ENCODE measurements at places on chromosomes 3 and 15. TPM values are rescaled to one million over a fixed set of nuclear protein-coding genes. Genes with fewer than 3 reads are reported as not detected.

Gene CLRN1
- total RNA-seq, result not detected

Gene ALCAM
- total RNA-seq, result 24.2 TPM

Gene LRRC15
- not detected for total RNA-seq

Gene VILL
- total RNA-seq, result 3.7 TPM

Gene ARRDC4
- 1.4 TPM for total RNA-seq

Gene LMOD3
- total RNA-seq, result 0.19 TPM

Gene MCF2L2
- total RNA-seq, result 1.0 TPM

Gene RLBP1
- 37.2 TPM for total RNA-seq

Gene ELL3
- 0.69 TPM for total RNA-seq

Gene GOLGA6L22
- total RNA-seq, result not detected

DNA sequence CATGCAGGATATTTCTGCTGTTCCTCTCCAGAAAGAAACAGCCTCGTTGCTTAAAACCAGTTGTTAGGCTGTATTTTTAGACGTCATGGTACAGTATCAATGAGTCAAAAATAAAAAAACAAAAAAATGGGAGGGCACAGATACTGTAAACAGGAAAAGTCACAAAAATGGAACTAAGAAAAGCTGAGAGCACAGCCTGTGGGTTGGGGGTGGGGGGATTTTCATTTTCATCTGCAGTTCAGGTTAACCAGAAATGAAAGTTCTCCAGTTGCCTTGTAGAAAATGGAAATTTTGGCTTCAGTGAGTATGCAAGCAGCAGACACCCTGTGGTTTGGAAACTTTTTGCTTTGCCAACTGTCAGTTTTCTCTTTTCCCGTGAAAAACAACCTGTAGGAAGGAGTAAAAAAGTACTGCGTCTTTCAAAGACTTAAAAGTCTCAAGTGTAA, 59.0 kb downstream of the FRMD4B start:
- no peak for DNase-seq

DNA sequence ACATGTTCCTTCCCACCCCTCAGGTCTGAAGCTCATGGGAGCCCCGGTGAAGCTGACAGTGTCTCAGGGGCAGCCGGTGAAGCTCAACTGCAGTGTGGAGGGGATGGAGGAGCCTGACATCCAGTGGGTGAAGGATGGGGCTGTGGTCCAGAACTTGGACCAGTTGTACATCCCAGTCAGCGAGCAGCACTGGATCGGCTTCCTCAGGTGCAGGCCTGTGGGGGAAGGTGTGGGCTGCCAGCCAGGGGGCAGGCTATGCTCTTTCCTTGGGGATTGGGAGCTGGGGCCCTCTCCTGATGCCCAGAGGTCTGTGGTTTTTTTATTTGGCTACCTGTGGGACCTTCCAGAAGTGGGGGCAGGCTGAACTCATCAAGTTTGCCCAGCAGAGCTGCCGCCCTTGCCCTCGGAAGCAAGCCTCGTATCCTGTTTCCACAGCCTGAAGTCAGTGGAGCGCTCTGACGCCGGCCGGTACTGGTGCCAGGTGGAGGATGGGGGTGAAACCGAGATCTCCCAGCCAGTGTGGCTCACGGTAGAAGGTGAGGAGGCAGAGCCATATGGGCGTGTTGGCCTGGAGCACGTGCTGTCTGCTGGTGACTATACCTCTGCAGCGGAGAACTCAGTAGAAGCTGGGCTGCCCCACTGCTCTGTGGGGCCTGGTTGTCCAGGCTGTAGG, 2.2 kb downstream of the TYRO3 start:
- DNase-seq, result no peak

DNA sequence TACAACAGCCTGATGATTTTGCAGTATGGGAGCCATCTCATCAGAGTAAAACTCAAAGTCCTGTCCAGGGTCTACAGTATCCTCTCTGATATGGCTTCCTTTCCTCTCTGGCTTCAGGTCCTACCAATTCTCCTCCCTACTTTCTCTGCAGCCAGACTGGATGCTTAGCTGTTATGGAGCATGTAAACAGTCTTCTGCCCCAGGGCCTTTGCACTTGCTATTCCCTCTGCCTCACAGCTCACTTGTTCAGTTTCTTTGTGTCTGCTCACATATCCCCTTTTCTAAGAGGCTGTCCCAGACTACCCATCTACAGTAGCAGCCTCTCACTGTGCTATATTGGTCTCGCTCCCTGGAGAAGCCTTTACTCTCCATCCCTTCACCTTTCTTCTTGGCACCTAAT, 62.2 kb downstream of the TLNRD1 start:
- no peak for DNase-seq

DNA sequence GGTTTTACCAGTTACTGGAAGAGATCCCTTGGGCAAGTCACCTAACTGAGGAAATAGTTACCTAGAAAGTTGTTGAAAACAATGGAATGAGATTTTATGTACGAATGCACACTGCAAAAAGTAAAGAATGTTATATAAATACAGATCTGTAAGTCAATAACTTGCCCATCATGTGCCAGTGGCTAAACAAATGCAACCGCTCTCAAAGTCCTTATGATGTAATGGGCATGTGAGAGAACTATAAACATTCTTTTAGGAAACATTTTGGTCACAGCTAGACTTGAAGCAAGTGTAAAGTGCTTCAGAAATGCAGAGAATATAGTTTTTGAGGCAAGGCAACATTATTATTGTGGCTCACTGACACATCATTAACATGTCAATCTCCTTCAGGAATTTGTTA, 1044.5 kb downstream of the TUSC7 start:
- DNase-seq, result no peak

GRCh38 chr3:160641665-160642309, 35.2 kb upstream of the ARL14 start:
- DNase-seq, result peak; percentile 9

GRCh38 chr3:150324788-150325187, 83.3 kb upstream of the TSC22D2 start:
- DNase-seq, result no peak

GRCh38 chr15:75230016-75230343, 28.2 kb upstream of the GOLGA6C start:
- DNase-seq, result no peak

DNA sequence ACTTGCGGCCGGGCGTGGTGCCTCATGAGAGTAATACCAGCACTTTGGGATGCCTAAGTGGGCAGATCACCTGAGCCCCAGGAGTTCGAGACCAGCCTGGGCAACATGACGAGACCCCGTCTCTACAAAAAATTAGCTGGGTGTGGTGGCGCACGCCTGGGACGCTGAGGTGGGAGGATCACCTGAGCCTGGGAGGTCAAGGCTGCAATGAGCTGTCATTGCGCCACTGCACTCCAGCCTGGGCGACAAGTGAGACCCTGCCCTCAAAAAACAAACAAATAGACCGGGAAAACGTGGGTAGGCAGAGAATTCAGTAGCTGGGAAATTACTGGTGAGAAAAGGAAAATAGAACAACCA, 667 bp downstream of the UMPS start:
- DNase-seq, result no peak

DNA sequence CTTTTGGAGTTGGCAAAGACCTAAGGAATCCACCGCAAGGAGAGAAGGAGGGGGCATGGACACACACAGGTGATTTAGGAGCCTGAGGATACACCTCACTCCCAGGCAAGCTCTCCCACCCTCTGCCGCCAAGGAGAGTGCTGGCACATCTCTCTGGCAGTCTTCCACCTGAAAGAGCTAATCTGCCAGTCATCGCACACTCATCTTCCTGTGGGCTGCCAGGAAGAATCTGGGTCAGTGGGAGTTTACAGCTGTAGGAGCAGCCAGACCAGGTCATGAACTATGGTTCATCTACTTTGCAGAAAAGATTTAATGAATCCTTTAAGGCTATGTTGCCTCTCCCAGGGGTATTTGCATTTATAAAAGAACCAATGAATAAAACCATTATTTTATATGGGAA, 170.6 kb upstream of the TSC22D2 start:
- no peak for DNase-seq

DNA sequence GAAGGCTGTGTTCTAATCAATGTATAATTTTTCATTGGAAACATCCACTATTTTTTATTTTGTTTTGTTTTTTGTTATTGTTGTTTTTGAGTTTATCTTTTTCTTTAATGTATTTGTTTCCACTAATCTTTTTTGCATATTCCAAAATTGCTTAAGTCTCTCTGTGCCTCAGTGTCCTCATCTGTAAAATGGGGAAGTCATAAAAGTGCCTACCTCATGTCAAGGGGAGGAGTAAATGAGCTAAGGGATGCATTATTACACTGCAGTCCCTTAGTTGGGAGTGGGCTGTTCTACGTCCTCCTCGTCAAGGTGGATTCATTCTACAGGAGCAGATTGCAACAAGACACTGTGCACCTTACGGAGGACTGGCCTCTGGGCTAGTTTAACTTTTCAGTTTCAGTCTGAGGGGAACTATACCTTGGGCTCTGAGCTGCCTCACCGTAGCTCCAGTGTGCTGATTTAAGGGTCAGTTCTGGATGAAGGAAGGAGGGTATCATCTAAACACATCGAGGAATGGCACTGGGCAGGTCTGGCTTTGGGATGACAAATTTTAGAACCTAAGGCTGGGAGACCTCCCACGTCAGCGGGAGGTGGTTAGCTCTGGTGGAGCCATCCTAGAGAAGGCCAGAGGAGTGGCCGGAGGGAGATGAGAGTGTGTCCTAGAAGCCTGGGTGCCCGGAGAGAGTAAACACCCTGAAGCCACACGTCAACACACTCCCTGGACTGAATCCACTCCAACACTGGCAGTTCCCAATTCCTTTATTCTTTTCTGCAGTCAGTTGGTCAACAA, 5.1 kb upstream of the SRP14 start:
- DNase-seq, result no peak

- DNase-seq, result no peak
Observed at GRCh38 chr3:45123030-45123429, 23.1 kb downstream of the CDCP1 start.

- DNase-seq, result no peak
Observed at GRCh38 chr3:94195381-94195780, 132.5 kb downstream of the NSUN3 start.

- DNase-seq, result no peak
Observed at GRCh38 chr15:52760562-52760961, 29.6 kb downstream of the ONECUT1 start.

- no peak for DNase-seq
Observed at GRCh38 chr15:48572823-48573222, 72.7 kb downstream of the FBN1 start.

DNA sequence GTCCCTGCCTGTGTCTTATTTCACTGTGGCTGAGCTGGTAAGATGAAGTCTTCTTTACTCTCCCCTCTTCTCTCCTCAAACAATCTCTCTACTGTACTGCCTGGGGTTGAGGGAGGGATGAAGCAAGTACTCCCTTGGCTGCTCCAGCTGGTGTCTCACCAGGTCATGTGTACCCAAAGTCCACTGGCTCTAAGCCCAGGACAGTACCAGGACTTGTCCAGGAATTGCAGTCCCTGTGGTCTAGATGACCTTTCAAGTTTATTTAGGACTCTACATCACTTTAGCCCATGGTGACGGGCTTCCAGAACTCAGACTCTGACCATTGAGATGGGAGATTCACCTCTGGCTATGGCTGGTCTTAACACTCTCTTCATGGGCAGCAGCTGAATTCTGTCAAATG, 17.5 kb upstream of the SLC27A2 start:
- no peak for DNase-seq

GRCh38 chr15:90338532-90338931, 13.6 kb upstream of the ZNF774 start:
- no peak for DNase-seq

DNA sequence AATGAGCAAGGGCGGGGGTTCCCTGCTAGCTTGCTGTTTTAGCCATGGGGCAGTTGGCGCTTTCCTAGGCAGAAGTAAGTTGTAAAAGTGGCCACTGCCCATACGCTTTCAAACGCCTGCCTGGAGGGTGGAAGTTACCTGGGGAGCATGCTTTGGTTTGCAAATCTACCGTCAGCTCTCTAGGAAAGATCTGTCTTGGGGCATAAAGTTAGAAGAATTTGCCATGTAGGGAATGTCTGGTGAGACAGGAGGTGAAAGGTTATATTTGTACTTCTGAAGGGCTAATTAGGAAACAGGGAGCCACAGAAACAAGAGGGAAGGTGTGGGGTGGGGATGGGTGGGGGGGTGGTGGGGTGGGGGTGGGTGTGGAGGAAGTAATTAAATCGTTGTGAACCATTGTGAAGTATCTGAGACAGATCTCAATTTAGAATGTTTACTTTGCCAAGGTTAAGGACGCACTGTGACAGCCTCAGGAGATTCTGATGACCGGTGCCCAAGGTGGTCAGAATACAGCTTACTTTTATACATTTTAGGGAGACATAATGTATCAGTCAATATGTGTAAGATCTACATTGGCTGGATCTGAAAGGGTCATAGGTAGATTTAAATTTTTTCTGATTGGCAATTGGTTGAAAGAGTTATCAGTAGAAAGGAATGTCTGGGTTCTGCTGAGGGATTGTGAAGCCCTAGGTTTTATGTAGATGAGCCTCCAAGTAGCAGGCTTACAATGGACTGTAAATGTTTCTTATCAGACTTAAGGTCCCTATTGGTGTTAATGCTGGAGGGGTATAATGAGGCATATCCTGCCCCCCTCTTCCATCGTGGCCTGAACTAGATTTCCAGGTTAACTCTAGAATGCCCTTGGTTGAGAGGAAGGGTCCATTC, 62.0 kb upstream of the GCNT3 start:
- no peak for DNase-seq

GRCh38 chr3:143597774-143598652, 250.3 kb downstream of the SLC9A9 start:
- no peak for DNase-seq

DNA sequence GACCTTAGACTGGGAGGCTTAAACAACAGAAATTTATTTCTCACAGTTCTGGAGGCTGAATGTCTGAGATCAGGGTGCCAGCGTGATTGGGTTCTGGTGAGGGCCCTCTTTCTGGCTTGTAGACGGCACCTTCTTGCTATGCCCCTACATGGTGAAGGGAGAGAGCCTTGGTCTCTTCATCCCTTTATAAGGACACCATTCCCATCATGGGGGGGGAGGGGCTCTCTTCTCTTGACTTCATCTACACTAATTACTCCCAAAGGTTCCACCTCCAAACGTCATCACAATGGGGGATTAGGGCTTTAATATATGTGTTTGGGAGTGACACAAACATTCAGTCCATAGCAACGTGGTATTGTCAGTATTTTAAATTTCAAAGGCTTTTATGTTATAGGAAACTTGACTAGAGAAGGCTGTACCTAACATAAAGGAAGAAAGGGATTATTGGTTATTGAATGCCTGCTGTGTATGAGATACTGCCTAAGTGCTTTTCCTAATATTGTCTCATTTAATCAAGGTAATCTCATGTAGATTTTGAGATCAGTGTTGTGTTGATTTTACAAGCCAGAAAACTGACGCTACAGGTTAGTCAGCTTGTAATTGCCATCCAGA, 20.9 kb downstream of the SYN2 start:
- no peak for DNase-seq

DNA sequence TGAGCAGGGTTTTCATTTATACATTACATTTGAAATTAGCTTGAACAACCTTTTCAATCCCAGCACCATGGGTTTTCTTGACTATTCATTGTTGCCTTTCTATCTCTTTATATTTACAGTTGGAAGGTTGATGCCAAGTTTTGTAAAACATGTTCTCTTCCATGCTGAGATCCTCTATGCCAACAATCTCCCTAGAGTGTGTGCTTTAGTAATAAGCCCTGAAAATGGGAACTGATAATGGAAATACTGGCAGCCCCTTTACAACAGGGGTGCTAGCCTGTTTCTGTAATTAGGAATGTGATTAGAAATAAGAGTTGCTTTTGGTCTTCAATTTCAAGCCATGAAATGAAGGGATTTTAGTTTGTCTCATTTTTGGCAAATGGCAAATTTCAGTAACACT, 239.9 kb upstream of the NAALADL2 start:
- no peak for DNase-seq

Data from SK-MEL-5 (cell line).